Activated CD4-positive, CD25-positive, alpha-beta regulatory T cell treated with anti-CD3 and anti-CD28 coated beads, Interleukin-2, amount 50 U/mL, for 24 hours (primary cell): ENCODE measurements at places on chromosomes 1 and 21.

GRCh38 chr1:56330391-56331026, 248.9 kb downstream of the PLPP3 start:
- no peak for ATAC-seq

GRCh38 chr1:70667494-70668170, 256.6 kb downstream of the CTH start:
- ATAC-seq: no peak

GRCh38 chr21:44300262-44300959, 558 bp downstream of the PFKL start:
- ATAC-seq: peak; percentile 48

DNA sequence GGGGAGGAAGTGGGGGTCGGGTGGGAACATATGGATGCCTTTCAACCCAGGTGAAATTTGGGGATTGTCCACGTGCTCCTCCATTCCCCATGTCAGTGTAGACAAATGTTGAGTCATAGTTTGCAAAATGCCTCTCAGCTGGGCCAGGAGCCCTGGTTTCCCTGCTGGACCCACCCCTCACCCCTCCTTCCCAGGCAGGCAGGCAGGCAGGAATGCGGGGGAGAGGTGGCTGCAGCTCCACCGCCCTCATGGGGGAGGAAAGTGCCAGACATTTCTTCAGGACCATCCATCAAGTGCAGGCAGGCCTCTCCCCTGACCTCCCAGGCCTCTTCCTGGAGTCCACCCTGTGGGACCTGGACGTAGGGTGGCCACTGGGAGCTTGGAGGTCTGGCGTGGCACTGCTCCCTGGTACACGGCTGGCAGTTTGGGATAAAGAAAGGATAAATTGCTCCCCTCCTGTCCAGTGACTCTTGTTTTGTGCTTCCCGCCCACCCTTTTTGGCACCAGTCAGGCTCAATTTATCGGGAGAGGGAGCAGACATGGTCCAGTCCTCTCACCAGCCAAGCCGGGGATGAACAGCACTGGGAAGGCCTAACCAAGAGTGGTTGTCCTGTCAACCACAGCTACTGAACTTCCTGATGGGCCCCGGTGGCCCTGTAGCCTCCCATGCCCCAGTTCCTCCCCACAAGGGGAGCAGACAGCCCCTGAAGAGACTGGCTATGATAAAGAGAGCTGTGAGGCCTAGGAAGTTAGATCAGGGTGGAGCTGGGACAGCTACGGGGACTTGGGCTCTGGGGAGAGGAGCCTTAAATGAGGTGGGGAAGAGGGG, 18.9 kb downstream of the NPR1 start:
- no peak for ATAC-seq
